ENCODE measurements at places on chromosomes 2 and 18.

- DNase-seq, result no peak
These were observed 46.3 kb downstream of the ANKRD12 start for GRCh38 chr18:9182852-9183399.

GRCh38 chr18:43772907-43773306 lies 495.6 kb upstream of the SYT4 start:
- DNase-seq, result no peak

DNA sequence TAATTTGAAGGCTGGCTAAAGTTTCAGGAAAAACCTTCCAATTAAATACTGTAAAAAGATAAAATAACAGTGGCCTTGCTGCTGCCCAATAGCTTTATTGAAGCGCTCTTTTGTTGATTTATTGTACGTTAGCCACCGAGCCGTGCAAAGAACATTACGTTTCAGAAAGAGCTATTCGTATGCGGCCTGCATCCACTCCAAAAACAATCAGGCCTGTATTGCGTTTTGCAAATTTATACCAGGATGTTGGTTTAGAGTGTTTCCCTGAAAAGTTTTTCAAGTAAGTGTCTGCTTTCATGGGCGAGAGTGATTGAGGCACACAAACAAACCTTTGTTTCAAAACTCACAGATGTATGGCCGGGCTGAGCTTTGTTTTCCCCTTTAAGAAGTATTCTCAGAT lies 257.2 kb upstream of the SALL3 start:
- no peak for DNase-seq

- no peak for DNase-seq
These were observed 71.1 kb downstream of the DOCK10 start for GRCh38 chr2:224971214-224971613.

- DNase-seq, result no peak
These were observed 8.3 kb downstream of the TRAPPC12 start for GRCh38 chr2:3387644-3388411.

DNA sequence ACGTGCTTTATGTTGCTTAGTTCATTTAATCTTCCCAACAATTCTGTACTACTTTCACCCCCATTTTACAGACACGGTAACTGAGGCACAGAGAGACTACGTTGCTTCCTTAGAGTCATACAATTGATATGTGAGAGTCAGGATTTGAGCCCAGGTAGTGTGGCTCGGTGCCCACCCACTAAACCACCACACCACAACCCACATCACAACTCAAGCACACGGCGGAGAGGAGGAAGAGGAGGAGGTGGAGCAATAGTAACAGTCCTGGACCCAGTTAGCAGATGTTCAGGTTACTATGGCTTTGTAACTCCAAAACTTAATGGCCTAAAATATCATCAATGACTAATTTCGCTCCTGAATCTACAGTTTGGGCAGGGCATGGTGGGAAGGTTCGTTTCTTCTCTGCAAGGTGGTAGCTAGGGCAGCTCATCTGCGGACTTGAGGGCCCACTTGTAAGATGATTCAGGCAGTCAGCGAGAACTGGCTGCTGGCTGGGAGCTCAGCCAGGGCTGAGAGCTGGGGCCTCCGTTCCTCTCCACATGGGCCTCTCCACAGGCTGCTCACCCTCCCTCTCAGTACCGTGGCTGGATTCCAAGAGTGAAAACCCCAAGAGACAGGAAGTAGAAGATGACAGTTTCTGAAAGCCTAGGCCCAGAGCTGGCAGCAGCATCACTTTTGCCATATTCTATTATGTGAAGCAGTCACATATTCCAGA lies 167.1 kb downstream of the ZFP36L2 start:
- DNase-seq, result peak; percentile 87

DNA sequence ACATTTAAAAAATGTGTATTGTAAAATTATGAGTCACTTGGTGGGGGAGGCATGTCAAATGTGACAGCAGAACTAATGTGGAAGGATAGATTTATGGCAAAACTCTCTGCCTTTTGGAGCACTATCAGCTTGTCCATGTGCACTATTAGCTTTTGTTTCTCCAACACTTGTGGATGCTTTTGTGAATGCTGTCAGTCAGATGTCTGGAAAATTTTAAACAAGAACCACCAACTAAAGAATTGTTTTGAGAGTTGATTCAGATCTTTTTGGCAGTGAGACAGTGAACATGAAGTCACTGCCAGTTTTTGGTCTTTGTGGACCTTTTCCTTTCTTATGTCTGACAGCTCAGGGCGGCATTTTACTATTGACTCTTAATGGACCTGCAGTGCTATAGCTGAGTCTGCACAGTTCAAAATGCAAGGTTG lies 72.4 kb downstream of the KIAA1328 start:
- DNase-seq, result no peak

DNA sequence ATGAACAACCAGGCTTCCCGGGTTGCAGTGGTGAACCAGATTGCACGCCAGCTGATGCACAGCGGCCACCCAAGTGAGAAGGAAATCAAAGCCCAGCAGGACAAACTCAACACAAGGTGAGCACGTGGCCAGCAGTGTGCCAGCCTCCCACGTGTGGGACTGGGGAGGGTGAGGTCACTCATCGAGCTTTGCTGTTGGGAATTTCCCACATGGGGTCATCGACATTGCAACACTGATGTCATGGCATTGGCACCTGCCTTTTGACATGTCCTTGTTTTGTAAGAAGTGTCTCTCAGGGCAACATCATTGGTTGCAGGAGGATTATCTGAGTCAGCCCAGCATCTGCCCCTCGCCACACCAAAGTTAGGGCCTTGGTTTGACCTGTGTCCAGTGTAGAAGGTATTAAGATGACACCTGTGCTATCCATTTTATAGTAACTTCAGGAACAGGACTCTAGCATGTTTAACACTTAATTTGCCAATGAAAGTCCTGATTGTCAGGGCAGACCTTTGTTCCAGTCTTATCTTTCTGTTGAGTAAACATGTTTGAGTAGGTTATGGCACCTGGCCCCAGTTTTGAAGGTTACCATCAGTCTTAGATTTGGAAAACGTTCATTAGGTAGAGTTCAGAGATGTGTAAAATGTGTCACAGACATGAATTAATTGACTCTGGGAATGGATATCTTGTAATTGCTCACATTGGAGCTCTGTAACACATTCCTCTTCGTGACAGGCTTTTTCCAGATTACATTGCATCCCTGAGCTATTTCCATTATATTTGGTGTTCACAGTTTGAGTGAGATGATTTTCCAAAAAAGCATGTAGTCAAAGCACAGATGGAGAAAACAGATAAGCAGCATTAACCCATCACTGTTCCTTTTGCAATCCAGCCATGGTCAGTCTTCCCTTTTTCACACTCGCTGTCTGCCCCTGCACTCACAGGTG lies 93.3 kb upstream of the EML6 start:
- DNase-seq, result peak; percentile 55

DNA sequence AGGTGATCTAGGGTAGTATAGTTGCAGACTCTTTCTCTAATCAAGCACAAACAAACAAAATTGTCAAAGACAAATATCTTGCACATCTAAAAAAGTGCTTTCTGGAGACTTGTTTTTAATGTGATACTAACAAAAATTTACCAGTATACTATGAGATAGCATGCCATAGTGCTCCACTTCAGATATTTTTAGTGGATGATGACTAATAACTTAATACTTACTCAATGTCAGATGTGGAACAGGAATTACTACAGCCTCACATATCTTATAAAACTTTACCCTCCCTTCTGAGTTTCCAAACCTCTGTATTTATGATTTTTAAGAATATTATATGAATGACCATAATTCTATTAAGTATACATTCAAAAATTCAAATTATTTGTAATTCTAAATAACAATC lies 1162.0 kb upstream of the SLC39A10 start:
- no peak for DNase-seq

- no peak for DNase-seq
These were observed 6.8 kb downstream of the PHLPP1 start for GRCh38 chr18:62721839-62722795.

DNA sequence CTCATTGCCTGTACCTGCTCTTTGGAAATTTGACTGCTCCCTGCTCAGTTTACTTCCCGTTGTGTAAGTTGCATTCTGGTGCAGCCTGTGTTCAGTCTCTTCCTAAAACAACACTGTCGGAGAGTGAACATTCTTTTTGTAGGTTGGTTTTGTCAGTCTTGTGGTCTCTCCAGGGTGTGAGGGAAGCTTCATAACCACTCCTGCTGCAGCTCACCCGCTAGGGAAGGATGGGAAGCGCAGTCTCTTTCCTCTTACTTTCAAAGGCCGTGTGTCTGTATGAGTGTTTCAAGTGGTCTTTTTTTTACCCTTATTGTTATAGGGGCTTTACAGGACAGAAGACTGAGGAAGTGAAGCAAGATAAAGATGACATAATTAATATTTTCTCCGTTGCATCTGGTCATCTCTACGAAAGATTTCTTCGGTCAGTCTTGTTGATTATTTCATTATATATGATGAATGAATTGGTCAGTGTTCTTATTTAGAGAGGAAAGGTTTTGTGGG lies 87.2 kb downstream of the UGGT1 start:
- no peak for DNase-seq

- DNase-seq, result peak; percentile 42
These were observed 22.3 kb upstream of the RHOB start for GRCh38 chr2:20424300-20425290.

DNA sequence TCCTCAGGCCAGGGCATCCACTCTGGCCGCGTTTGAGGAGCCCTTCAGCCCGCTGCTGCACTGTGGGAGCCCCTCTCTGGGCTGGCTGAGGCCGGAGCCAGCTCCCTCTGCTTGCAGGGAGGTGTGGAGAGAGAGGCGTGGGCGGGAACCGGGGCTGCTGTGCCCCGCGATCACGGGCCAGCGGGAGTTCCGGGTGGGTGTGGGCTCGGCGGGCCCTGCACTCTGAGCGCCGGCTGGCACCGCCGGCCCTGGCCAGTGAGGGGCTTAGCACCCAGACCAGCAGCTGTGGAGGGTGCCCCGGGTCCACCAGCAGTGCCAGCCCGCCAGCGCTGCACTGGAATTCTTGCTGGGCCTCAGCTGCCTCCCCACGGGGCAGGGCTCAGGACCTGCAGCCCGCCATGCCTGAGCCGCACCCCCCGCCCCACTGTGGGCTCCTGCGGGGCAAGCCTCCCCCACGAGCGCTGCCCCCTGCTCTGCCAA lies 1.9 kb upstream of the ABHD3 start:
- DNase-seq, result no peak

DNA sequence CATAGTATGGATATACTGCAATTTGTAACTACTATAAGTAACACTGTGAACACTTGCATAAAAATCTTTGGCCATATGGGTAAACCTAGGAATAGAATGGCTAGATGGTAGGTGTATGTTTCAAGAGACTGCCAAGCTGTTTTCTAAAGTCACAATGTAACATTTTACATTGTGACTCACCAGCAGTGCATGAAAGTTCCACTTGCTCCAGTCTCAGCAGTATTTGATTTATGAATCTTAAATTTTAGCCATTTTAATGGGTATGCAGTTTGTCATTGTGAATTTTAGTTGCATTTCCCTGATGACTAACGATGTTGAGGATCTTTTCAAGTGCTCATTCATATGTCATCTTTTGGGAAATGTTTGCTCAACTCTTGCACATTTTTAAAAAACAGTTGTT lies 86.1 kb downstream of the FARSB start:
- DNase-seq, result peak; percentile 10

GRCh38 chr2:158498043-158498748 lies 41.4 kb downstream of the PKP4 start:
- DNase-seq, result no peak

- no peak for DNase-seq
These were observed 40.0 kb upstream of the NFATC1 start for GRCh38 chr18:79355433-79356335.

DNA sequence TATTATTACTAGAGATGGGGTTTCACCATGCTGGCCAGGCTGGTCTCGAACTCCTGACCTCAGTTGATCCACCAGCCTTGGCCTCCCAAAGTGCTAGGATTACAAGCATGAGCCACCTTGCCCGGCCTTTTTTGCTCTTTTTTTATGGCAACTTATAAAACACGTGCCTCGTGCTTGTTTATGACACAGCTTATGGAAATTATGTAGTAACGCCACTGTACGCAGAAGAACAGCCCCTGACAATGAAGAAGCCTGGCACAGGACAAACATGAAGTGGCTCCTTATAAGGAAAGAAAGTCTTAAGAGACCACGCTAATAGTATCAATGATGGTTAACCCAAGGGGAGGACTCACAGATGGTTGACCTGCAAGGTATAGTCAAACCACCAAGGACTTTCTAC lies 37.2 kb upstream of the RAPH1 start:
- DNase-seq, result no peak

Measured in H54 (cell line).